ENCODE measurements at places on chromosomes 7 and 10.

DNA sequence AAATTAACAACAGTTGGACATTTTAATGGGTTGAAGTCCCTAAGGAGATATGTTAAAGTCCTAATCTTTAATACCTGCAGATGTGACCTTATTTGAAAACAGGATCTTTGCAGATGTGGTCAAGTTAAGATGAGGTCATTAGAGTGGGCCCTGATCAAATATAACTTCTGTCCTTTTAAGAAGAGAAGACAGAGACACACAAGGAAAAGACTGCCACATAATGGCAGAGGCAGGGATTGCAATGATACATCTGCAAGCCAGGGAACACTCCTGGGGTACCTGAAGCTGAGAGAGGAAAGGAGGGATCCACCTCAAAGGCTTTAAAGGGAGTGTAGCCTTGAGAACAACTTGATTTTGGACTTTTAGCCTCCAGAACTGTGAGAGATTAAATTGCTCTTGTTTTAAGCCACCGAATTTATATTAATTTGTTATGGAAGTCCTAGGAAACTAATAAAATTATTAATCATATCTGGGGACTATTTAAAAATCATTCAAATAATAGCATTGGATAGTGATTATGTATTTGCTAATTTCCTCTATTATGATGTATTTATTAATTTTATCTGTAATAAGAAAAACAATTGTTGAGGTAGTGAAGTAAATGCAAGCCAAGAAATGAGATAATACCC, 700.0 kb upstream of the PCDH15 start:
- DNase-seq = peak; percentile 44

DNA sequence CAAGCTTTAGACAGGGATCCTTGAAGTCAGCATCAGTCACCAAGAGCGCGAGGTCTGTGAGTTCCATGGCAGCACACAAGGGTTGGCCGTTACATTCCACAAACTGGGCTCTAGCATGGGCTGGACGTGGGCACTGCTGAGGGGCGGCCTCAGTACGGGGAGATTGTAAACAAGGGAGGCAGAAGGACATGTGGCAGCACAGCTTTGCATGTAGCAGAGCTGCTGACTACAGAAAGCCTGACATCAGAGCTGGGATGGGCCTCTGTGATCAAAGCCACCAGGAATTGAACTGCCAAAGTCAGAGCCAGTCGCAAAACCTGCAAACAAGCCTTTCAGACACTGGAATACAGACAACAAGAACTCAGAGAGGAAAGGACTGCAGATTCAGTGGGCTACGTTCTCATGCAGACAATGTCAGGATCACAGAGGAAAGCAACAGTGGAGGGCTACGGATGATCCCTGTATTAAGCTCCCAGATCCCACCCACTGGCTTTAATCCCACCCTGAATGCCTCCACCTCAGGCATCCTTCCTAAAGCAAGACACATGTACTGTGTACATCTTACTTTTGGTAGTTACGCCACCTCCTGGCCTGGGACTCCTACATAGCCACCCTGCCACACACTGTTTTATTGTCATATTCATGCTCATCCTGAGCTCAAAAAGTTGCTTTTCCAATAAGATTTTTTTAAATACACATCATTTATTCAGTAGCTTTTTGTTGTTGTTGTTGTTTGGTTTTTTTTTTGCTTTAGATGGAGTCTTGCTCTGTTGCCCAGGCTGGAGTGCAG, 291.1 kb upstream of the IMMP2L start:
- DNase-seq = no peak

- DNase-seq = no peak
Measured at GRCh38 chr10:63072951-63073350, 60.2 kb upstream of the NRBF2 start.

DNA sequence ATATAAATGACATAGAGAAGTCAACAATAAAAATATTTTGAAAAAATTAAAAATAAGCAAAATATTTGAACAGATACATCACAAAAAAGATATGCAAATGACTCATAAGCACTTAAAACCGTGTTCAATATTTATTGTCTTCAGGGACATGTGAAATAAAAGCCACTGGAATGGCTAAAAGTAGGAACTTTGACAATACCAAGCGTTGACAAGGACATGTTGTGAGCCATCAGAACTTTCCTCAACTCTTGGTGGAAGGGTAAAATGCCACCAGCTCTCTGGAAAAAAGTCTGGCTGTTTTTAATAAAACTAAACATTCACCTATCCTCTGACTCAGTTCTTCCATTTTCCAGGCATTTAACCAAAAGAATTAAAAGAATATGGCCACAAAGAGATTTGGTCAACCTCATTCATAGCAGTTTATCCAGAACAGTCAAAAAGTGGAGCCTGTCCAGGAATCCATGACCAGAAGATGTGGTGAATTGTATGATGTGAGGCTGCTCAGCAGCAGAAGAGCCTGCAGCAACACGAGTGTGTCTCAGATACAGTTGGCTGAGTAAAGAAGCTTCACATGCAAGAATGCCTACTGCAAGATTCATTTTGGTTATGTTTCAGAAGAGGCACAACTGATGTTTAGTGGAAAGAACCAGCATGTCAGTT, 7.1 kb upstream of the KLF6 start:
- DNase-seq = no peak

DNA sequence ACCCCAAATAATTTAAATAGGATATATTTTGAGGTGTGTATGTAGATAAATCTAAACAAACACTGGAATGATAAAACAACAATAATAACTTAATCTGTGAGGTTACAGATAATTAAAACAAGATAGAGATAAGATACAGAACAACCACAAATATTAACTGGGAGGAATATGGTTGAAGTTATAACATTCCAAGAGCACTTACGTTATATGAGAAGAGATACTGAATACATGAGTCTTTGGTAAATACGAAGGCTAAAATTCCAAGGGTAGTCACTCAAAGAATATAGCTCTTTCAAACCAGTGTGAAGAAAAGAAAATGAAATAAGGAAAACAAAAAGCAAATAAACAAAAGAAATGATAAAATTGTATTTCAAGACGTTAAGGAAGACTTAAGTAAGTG, 76.0 kb upstream of the MYO3A start:
- no peak for DNase-seq

- DNase-seq = no peak
Measured at GRCh38 chr10:70594161-70594560, 8.4 kb downstream of the PRF1 start.

GRCh38 chr7:156629873-156630272, 10.7 kb upstream of the RNF32 start:
- no peak for DNase-seq

DNA sequence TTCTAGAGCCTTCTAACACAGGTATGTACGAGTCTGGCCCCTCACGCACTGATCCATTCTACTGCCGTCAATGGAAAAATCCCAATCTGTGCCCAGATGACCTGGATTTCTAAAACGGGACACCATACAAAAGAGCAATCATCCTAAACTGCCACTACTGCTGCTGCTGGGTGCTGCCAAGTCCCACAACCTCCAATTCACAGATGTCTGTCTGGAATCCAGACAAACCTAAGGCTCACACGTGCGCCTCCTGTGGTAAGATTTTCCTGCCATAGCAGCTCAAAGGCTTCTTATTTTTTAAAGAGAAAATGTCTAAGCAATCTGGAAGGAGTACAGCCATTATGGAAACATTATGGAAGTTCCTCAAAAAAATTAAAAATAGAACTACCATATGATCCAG, 40.9 kb downstream of the JCAD start:
- no peak for DNase-seq

GRCh38 chr7:96654630-96655188, 54.9 kb downstream of the SEM1 start:
- no peak for DNase-seq

DNA sequence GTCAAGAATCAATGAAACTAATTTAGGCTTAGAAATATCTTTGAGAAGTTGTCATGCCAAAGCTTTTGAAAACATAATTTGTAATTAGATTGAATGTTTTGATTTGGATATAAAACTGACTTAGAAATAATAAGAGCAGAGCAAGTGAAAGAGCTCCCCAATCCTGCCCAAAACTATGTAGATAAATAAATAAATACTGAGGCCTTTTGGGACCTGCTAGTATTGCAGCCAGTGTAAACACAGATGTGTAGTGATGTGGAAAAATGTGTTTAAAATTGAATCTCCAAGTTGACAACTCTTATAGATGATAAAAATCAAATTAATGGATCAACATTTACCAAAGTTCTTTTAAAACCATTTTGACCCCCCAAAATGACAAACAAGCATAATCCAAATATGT, 896.1 kb downstream of the CNTNAP2 start:
- DNase-seq = no peak

GRCh38 chr7:14685167-14685566, 217.4 kb downstream of the DGKB start:
- DNase-seq = no peak

GRCh38 chr10:46327685-46328084, 40.9 kb downstream of the ANTXRL start:
- DNase-seq = no peak

DNA sequence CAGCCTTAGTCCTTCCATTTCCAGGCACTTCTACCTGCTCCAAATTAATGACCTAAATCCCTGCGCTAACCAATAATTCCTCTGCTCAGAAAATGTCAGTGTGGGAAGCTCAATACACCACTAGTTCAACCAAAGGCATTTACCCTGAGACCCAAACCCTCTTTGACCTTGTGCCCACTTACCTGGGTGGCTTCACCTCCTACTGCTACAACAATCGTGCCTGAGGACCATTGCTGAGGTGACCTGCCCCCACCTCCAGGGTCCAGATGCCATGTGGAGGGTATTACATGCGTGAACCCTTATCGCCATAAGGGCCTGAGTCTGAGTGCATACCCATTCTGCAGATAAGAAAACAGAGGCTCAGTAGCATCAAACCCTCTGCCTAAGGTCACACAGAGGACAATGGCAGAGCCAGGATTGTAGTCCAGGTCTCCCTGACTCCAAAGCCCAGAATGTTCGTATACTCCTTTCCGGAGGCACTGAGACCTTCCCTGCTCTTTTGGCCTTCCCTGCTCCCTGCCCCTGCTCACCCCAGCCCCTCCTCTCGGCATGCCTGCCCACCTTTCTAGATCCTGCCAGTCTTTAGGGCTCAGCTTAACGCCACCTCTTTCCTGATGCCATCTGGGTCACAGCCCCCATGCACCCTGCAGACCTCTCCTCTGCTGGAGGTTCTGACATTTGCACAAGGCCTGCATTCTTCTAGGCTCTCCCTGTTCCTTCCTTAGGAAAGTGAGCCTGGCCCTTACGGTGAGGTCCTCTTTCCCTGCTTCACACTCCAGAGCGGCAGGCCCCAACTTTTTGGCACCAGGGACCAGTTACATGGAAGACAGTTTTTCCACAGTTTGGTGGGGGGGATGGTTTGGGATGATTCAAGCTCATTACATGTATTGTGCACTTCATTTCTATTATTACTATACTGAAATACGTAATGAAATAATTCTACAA, 94.9 kb downstream of the CHST15 start:
- DNase-seq = no peak

DNA sequence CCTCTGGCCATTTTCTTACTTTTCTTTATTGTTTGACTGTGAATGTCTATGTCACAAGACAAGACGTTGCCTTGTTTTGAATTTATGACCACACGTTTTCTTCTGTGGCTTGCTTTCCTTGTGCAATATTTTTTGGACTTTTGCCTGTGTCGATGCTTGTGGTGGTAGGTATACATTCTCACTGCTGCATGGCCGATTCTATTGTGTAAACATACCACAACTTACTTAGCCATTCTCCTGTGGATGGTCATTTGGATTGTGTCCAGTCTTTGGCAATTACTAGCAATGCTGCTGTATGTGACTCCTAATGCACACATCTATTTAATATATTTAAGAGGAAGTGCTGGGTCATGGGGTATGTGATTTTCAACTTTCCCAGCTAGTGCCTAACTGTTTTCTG, 18.0 kb upstream of the DLG5 start:
- DNase-seq = no peak

DNA sequence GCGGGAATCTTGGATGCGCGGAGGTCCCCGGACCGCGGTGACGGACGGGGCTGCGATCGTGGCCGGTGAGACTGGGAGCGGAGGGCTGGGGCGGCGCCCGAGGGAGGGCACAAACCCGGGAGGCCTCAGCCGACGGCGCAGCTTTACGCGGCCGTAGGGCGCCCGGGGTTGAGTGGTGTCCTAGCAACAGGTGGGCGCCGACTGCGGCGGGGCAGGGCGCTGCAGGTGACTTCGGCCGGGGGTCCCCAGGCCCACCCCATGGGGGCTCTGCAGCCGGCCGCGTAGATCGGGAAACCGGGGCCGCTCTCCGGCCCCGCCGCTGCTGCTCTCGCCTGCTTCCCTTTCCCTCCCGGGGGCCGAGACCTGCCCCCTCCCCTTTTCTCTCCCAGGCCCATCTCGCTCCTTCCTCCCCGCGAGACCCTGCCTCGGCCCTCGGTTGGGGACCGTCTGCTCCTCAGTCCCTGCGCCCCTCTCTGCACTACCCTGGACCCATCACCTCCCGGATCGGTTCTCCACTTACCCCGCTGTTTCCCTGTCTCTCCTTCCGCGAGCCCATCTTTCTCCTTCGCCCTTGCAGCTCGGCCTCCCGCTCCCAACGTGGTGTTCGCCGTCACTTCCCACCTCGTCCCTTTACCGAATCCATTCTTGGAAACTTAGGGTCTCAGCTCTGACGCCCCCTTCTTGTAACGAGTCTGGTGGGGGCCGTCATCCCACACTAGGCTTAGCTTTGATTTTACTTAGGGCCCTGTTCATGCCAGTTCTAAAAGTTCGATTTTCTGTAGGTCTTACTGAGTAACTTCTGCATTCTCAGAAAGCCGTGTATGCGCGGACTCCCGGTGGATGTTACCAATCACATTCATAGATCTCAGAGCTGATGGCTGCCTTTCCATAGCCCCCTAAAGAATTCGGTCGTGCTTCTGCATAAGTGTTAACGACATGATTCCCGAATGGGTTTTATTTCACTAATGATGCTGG, 18.5 kb upstream of the ACBD5 start:
- no peak for DNase-seq

DNA sequence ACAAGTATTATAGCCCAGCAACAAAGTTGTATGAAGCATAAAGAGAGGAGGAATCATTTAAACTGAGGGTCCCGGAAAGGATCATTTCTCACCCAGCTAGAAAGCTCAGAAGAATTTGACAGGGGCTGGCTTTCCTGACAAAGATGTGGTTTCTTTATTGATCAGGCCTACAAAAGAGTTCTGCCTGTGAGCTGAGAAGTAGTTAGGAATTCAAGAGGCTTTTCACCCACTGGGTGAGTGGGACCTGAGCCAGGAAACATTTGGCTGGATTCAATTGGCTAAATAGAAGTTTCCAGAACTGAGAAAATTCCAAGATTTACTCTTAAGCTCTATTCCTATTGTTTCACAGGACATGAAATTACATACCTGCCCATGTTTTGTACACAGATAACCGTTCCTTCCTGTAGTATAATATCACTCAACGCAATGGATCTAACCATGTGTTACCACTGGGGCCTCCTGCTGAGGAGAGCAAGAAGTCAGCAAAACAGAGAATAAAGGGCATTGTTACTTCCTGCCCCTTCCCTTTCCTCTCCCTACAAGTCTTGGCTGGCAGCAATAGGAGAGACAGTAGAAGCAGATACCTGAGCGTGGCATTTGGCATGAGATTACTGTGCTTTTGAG, 53.9 kb upstream of the PAPSS2 start:
- DNase-seq = no peak

All from kidney capillary endothelial cell (primary cell).